ENCODE measurements at places on chromosomes 1 and 21. TPM values are rescaled to one million over a fixed set of nuclear protein-coding genes. Genes with fewer than 3 reads are reported as not detected.

The KCNK1 gene
- total RNA-seq, result 57.6 TPM

The HSD3B1 gene
- not detected for total RNA-seq

GRCh38 chr1:78048446-78048845, 2.7 kb downstream of the GIPC2 start:
- H3K36me3 ChIP-seq, result no peaks in the 10 kb centered on the region
- H3K27ac ChIP-seq, result no peak overlapping the region
- no peaks in the 10 kb centered on the region for H3K4me1 ChIP-seq

- no peak overlapping the region for H3K4me3 ChIP-seq
- no peak for DNase-seq
- H3K36me3 ChIP-seq, result no peaks in the 10 kb centered on the region
- H3K27ac ChIP-seq, result no peak overlapping the region
- H3K4me1 ChIP-seq, result no peaks in the 10 kb centered on the region
Measured at GRCh38 chr1:6889875-6890480, 104.7 kb downstream of the CAMTA1 start.
